ENCODE measurements at places on chromosomes 1 and 21.

DNA sequence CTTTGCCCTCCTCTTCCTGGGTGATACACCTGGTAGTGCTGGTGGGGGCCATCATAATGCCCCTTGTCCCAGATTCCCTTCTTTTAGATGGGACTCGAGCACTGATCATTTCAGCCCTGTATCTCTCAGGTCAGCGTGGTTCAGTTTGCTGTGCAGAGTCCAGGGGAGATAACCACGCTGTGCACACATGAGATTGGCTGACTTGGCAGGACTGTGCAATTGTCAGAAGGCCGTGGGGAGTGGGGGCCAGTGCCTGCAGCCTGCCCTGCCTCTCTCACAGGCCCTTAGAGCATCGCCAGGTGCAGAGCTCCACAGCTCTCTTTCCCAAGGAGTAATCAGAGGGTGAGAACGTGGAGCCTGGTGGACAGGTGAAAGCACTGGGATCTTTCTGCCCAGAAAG, 15.2 kb downstream of the EPHX1 start:
- no peak for DNase-seq

DNA sequence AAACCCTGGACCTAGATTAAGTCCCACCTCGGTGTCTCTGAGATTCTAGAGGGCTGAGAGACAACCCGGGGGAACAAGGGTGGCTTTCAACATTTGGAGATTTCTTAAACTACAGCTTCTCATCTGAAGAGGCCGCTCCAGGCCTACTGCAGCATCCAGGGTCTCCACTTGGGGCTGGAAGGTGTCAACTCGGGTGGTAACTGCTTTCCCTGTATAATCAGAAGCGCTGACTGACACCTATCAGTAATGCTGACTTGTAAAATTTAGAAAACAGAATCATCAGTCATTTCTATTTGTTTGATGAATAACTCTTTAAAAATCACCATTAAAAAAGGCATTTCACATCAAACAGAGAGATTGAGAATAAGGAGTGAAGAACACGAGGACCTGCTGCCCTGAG, 226.0 kb downstream of the PBX1 start:
- DNase-seq: no peak

- no peak for DNase-seq
Observed at GRCh38 chr1:24944318-24944717, 14.2 kb upstream of the RUNX3 start.

- DNase-seq: no peak
Observed at GRCh38 chr1:145706086-145706664, 993 bp downstream of the PDZK1 start.

DNA sequence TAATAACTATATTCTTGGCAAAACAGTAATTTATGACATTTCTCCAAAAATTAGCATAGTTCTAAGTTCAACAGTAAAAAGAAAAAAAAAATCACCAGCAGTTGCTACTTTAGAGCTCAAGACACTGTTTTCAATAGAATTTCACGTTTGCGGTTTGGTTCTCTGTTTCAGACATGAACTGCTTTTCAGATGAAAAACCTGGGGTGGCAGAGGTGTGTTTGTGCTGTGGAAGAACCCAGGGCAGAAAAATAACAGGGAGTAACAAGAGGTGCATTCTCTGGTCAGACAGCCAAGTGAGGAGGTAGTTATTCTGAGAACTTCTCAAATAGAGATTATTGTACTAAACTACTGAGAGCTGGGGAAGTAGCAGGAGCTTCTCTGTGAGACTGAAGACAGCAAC, 9.0 kb downstream of the NRAS start:
- no peak for DNase-seq

GRCh38 chr1:62774971-62775595, 8.8 kb upstream of the ATG4C start:
- DNase-seq: peak; percentile 45

All from stimulated activated naive B cell treated with anti-CD40 and anti-IgM and Interleukin-4, amounts not matched to agents 10 μg/mL and 1 μg/mL and 100 μg/mL, for 72 hours (primary cell).